Activated T-cell treated with anti-CD3 and anti-CD28 coated beads for 4 hours (primary cell): ENCODE measurements at places on chromosomes 5 and 9.

DNA sequence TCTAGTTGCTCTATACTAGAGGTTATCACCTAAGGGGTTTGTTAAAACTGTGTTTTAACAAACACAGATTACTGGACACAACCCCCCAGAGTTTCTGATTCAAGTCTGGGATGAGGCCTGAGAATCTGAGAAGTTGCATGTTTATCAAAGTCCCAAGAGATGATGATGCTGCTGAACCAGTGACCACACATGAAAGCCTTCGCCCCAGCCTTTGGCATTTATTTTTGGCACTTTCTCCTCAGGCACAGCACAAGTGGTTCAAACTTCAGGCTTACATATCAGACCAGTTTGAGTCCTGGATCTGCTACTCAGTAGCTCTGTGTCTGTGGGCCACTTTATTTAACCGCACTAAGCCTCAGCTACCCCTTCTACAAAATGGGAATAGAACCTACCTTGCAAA lies 407.2 kb upstream of the PIK3R1 start:
- DNase-seq, result no peak

GRCh38 chr9:14677872-14678271 lies 15.4 kb downstream of the ZDHHC21 start:
- DNase-seq, result no peak

DNA sequence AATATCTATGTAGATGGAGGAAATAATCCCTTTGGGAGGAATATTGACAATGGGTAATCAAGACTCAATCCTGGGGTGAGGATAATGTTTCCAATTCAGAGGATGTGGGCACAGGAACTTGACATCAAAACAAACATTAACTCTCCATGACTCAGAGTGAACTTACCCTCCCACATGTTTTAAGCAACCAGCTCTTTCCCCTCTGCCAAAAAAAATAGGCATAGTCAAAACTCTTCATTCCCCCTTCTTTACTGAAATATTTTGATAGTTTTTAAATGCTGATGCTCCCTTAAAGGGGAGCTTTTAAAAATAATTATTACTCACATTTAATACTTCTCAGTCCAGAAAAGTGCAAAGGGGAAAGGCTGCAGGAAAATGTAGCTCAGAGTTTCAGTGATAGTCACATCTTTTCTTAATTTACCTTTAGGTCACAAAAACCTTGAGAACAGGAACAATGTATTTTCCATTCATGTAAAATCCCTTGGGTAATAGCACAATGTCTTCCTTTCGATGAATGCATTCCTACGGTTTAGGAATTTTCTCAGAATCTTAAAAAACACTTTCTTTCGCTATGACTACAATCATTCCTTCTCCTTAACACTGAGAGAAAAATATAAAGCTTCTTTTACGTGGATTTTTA lies 298.4 kb upstream of the GRAMD2B start:
- no peak for DNase-seq

- no peak for DNase-seq
Observed at GRCh38 chr9:112295174-112295573, 38.2 kb downstream of the PTBP3 start.

DNA sequence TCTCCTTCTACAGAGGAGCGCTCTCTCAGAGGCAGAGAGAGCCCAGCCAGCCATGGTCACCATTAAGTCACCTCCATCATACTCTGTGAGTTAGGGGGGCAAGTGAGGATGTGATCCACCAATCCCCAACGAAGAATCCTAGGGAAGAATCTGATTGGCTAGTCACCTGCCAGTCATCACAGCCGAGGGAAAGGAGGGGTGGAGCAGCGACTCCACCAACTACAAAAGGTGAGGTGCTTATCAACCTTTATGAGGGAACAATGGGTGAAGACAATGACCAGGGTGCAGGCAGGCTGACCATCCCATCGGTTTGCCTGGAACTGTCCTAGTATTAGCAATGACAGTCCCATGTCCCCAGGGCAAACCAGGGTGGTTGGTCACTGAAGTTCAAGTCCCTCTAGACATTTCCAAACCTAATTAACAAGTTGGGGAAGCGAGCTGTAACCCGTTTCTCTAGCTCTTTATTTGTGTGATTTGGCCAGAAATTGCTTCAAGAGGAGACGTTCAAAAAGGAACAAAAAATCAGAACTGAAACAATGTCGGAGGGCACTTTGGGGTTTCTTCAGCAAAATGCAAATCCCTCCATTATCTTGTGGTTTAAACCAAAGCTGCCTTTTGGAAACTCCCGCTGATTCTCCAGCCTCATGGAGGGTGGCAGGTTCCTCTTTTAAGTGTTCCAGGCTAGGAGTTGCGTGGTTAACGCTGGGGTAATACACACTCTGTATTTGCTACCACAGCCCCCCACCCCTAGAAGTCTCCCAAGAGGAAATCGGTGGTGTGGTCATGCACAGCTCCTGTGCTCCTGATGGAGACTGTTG lies 18.8 kb upstream of the FCN1 start:
- no peak for DNase-seq

GRCh38 chr5:6791031-6791430 lies 77.8 kb downstream of the TENT4A start:
- DNase-seq, result no peak

GRCh38 chr5:32810804-32811203 lies 99.7 kb downstream of the NPR3 start:
- DNase-seq, result no peak

- no peak for DNase-seq
Observed at GRCh38 chr5:25891691-25892090, 1146.7 kb downstream of the CDH9 start.

DNA sequence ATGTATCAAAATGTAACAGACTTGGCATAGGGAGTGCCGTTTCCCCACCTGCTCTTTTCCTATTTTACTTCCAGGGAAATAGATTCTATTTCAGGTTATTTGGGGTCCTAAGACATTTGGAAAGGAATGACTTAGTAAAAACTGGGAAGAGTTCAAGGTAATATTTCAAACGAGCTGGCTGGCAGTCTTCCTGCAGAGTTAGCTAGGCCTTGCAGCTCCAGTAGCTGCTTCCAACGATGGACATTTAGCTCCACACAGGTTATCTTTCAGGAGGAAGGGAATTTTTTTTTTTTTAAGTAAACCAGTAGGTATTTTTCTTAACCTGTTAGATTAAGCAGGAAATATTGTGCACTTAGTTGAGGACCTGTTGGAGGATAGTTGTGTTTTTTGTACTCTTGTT lies 45.2 kb downstream of the TLE4 start:
- no peak for DNase-seq

GRCh38 chr9:565528-565927 lies 276.0 kb upstream of the DMRT1 start:
- no peak for DNase-seq

- no peak for DNase-seq
Observed at GRCh38 chr5:170265522-170265921, 32.1 kb downstream of the LCP2 start.

GRCh38 chr5:90476391-90476790 lies 1.7 kb downstream of the POLR3G start:
- DNase-seq, result no peak

GRCh38 chr5:140251527-140251973 lies 51.4 kb downstream of the PFDN1 start:
- DNase-seq, result peak; percentile 17

- no peak for DNase-seq
Observed at GRCh38 chr9:1880038-1880565, 135.0 kb upstream of the SMARCA2 start.

- no peak for DNase-seq
Observed at GRCh38 chr9:127683723-127684122, 23.1 kb upstream of the CFAP157 start.

DNA sequence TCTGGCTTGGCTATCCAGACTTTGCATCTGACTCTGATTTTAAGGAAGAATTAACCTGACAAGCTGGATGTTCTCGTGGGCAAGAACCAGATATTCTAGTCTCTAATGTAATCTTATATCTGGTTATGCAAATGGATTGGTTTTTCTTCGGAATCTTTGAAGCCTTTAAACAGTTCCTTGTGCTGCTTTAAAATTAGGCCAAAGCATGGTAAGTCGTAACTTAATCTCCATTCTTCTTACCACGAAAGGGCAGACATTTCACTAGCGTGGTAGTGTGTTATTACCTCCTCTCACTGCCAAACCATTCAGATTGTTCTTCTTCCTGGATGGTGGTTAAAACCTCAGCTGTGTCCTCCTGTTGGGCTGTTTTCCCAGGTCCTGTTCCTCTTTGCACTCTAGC lies 34.1 kb upstream of the TTC23L start:
- no peak for DNase-seq

DNA sequence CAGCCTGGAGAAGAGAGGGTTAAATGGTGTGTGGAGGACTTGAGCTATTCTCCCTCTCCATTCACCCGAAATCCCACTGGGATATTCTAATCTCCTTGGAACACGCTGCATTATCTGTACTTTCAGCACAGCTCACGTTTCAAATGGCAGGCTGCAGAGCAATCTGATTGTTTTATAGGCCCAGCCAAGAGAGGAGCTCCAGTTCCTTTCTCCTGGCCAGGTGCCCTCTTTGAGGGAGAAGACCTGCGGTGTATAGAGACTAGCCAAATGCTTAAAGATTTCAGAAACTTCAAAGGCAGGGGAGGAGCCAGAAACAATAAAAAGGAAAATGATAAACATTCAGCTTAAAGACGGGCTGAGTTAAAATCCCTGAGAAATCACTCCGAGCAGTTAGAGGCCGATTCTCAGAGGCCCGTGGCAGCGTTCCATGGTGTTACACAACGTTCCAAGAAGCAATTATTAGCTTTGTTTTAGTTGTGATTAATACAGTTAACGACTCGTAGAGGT lies 564.0 kb upstream of the KLF4 start:
- DNase-seq, result no peak

GRCh38 chr5:132076202-132076830 lies 2.7 kb downstream of the CSF2 start:
- DNase-seq, result no peak

GRCh38 chr5:121164632-121165031 lies 687.0 kb upstream of the FTMT start:
- DNase-seq, result no peak

DNA sequence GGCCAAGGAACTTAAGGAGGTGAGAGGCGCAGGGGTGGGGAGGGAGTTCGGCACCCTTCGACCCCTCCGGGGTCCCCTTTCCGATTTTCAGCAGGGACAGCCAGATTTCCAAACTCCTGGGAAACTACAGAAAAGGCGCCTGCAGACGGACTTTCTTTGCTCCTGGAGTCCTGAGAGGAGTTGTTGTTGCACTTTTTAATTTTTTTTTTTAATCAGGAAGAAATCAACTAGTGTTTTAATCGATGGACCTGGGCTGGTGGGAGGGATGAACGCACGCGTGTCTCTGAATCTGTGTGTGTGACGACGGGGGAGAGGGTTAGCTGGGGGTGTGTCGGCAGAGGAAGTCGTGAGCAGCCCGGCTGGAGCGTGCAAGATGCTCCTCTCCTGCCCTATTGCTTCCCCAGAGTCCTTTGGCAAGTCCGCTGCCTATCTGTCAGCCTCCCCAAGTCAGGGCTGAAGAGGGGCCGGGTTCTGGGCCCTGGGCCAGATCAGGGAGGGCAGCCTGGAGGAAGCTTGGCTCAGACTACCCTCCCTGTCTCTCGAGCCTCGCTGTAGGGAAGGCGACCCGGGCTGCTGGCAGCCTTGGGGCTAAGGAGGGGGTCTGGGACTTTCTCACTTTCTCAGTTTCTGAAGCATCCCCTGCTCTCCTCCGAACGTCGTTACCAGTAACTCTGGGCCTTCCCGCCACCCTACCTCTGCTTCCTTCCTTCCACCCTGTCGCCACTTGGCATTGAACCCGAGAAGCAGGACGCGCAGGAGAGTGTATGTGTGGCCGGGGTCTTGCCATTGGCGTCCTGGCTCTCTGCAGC lies 731 bp downstream of the PRR16 start:
- DNase-seq, result no peak

DNA sequence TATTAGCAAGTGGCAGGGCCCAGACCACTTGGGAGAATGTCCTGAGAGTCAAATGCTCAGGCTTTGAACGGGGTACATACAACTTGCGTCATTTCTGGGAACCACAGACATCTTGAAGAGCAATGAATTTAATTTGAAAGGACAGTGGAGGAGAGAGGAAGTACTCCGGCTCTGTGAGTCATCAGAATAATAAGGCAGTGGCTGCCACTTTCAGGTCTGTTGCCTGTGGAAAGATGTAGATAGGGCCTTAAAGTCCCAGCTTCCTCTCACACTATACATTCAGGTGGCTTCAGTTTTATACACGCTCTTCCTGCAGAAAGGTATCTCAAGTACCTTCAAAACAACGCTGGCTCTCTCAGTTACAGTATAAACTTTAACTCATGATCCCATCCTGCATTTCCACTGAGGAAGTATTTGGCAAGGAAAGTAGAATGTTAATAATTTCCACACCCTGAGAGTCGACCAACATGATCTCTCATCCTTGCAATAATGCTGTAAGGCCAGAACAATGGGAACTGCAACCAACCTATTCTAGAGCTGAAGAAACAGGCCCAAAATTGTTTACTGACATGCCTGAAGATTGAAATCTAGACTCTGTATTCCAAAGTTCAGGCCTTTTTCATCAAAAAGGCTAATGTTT lies 6.8 kb upstream of the PRUNE2 start:
- no peak for DNase-seq

- no peak for DNase-seq
Observed at GRCh38 chr9:7656636-7657035, 142.9 kb downstream of the DMAC1 start.

DNA sequence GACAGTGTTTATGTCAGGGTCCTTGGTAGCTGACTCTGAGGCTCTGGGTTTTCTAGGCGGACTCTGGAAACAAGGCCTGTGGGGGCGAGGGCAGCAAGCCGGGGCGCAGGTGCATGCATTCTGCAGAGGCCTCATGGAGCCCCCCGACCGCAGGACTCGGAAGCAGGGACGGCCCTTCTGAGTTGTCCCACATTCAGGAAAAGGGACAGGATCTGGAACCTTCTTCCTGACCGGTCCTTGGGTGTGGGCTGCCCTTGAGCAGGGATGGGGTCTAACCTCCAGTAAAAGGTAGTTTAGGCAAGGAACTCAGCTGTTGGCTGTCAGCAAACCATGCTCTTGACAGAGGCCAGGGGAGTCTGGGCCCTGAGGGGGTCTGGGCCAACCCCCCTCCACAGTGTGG lies 7.4 kb upstream of the COL5A1 start:
- no peak for DNase-seq

DNA sequence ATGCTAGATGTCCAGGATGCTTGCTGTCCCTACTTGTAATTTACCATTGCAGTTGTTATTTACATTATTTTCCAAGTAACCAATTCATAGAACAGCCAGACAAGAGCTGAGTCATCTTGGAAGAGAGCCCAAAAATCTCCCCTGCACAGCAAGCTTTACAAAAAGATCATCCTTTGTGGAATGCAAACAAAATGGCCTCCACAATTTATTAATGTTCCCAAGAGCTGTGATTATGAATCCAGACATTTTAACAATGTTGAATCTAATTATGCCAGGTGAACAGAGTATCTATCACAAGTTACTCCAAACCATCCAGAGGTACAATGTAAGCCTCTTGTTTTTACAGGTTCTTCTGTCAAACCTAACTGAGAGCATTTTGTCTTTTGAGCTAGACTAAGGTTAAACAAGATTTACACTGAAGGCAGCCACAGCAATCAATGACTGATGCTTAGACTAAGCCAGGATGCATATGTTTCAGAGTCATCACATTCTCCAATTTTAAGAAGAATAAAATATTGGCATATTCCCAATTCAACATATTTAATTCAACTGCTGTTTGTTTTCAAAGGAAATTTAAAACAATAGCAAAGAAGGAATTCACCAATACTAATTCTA lies 95.3 kb upstream of the SLC12A2 start:
- no peak for DNase-seq
